Stimulated activated naive CD8-positive, alpha-beta T cell treated with anti-CD3 and anti-CD28 coated beads, Interleukin-15, Interleukin-2, amounts not matched to agents 100 U/mL and 50 U/mL, for 24 hours (primary cell): ENCODE measurements at places on chromosomes 3 and 15.

GRCh38 chr3:72018343-72018984, 233.5 kb upstream of the PROK2 start:
- peak; percentile 10 for DNase-seq

DNA sequence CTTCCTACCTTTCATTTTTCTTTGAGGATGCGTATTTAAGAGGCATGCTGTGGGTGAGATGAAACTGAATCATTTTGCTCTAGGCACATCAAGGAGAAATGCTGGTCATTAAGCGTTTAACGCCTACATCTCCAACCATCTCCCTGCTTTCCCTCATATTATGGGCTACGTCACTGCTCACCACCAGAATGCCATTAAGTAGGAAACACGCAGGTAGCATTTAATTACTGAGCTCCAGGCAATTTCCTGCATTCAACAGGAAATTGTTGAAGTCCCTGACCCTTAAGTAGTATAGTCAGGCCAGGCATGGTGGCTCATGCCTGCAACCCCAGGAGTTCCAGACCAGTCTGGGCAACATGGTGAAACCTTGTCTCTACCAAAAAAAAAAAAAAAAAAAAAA, 66.1 kb downstream of the CHSY1 start:
- no peak for DNase-seq

DNA sequence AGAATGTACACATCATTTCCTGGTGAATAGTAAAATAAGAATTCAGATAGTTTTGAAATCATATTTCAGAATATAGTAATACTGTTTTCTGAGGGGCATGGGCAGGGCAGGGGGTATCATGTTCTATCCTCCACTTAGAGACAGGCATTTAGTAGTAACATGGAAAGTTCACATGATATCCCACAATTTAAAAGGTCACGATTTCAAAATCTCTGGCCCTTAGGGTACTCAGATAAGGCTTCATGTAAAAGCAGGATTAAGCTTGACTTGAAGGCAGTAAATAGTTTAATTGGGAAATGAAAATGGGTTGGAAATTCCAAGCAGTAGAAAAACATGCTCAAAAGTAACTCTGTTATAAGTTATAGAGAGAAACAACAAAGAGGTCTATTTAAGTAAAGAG, 353.2 kb upstream of the AGTR1 start:
- DNase-seq: no peak

- DNase-seq: no peak
These were observed 20.5 kb upstream of the ABHD2 start for GRCh38 chr15:89067751-89068150.

DNA sequence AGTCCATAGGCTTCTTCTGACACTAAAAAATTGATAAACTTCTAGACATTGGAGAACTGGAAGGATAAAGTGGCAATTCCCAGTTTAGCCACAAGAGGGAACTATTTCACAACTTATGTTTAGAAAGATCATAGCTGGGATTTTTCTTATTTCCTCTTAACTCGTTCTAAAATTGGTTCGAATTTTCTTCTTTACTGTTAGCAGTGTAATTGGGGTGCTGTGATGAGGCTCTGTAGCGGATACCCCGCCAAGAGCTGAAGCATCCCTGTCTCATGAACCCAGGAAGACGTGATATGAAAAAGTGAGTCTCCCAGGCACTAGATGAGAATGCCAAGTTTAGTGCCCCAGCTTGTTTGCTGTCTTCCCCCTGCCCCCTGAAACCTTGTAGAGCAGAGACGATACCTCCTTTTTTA, 85.1 kb downstream of the PDCD6IP start:
- no peak for DNase-seq

GRCh38 chr3:40718681-40719080, 193.9 kb downstream of the ZNF621 start:
- DNase-seq: no peak

DNA sequence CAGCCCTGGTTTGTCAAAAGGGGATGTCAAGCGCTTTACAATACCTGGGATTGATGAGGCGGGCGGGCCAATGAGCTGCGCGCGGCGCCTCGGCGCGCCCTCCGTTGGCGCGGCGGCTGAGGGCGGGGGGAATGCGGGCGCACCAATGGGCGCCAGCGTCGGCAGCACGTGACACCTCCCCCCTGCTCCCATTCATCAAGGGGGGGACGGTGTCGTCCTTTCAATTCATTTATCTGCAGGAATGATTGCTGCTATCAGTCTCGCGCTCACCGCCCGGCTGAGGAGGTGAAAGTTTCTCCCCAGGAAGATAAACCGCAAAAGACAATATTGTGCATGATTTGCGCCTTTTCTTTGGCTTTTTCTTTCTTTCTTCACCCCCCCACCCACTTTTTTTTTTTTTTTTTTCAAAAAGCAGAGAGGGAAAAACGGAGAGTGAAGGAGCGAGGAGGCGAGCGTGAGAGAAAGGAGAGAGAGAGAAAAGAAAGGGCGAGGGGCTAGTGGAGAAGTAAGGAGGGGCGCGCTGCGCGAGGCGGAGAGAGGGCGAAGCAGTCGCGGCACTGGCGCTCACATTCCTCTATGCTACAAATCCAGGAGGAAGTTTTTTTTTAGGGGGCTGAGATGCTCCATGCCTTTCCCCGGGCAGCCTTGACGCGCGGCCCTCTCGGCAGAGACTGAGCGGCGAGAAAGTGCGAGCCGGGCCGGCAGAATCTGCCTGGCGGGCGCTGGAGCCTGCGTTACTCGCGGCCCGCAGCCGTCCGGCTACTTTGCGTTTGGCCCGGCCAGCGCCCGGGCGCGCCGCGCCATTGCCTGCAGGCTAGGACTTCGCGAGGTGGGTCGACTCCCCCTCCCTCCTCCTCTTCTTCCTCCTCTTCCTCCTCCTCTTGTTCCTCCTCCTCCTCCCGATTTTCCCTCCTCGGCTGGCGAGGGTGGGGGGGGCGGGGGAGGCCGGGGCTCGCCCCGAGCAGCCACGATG, at the start of gene ZIC1:
ZIC1 (plus strand) TSS at position 223 of the 973 bp plus-strand sequence; CDS start at position 971, 748 bp downstream.
- no peak for DNase-seq

DNA sequence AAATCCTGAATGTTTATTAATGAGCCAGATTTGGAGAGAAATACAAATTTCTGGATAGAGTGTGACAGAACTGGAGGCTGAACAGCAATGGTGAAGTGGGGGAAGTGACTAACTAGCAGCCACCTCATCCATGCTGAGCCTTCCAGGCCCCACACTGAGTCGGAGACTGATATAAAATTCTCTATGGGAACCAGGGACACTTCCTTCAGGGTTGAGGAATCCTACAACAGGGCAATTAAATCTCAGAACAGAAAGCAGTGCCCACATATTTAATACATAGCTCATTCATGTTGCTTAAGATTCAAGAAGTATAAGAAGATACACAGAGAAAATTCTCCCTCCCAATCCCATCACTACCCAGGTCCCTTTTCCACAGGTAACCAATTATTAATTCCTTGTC, 49.3 kb downstream of the HACD2 start:
- no peak for DNase-seq

DNA sequence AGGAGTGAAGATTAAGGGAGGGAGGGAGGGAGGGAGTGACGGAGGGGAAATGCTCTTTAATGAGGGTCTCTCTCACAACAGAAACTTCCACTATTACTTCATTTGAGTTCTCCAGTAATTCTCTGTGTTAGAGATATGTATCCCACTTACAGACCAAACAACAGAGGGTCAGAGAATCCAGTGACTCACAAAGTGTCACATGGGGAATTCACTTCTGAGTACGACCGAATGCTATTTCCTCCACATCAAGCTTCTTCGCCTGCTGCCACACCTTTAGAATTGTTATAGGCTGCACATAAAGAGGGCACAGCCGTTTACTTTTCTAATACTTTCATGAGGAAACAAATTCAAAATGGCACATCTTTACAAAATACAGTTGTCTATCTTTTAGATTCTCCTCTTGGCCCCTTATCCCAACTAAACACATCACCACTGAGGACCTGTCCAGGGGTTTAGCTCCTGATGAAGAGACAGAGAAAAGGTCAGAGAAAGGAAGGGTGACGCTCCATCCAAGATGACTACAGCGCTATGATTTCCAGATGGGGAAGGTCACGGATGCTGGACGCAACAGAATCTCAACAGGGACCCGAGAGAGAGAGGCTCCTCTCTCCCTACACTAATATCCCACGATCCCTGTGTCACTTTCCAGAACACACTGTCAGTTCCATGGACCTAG, 119.0 kb downstream of the XXYLT1 start:
- no peak for DNase-seq

DNA sequence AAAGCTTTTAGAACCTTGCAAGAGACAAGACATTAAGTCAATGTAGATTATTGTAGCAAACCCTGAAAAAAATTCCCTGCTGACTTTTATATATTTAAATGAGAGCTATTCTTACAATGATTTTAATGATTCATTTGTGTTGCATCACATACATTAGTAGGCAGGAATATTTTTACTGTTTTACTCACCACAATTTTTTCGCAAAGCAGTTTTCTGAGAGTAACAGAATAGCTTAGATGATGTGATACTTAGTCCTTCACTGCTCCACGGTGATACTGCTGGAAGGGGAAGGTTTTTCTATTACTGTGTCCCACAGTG, 43.9 kb upstream of the CLRN1 start:
- no peak for DNase-seq

- DNase-seq: no peak
These were observed 57.6 kb downstream of the ATG7 start for GRCh38 chr3:11329777-11330176.

DNA sequence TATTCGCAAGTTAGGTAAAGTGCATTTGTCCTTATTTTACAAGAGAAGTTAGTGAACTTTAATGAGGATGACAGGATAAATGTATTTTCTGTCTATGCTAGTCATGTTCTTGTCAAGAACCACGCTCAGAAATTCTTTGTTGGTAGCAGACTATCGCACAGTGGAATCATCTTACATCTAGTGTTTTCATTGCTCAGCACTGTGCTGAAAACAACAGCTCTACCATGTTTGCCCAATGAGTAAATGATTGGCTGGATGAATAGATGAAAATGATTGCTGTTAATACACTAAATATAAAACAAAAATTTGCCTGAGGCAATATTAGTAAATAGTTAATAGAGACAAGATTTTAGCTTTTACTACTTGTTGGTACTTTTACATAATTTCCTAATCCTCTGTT, 265.3 kb upstream of the GOLIM4 start:
- DNase-seq: no peak

GRCh38 chr3:108605028-108605427, 15.5 kb downstream of the DZIP3 start:
- no peak for DNase-seq

GRCh38 chr15:51846463-51847230, 17.2 kb downstream of the TMOD3 start:
- no peak for DNase-seq

- no peak for DNase-seq
These were observed 769.5 kb upstream of the DPPA4 start for GRCh38 chr3:110106805-110107204.

- DNase-seq: no peak
These were observed 218.6 kb downstream of the PDCD6IP start for GRCh38 chr3:34016925-34017587.

- no peak for DNase-seq
These were observed 142.5 kb downstream of the CPNE4 start for GRCh38 chr3:131892331-131892730.

DNA sequence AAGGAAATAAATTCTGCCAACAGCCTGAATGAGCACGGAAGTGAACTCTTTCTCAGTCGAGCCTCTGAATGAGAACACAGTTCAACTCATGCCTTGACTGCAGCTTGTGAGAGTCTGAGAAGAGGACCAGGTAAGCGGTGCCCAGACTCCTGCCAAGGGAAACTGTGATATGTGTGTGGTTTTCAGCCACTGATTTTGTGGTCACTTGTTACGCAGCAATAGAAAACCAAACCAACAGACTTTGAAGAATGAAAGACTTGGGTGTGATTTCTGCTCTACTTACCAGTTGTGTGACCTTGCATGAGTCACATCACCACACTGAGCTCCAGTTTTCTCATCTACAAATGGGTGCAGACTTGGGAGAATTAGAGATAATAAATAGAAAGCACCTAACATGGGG, 30.6 kb upstream of the FAM107A start:
- DNase-seq: no peak

DNA sequence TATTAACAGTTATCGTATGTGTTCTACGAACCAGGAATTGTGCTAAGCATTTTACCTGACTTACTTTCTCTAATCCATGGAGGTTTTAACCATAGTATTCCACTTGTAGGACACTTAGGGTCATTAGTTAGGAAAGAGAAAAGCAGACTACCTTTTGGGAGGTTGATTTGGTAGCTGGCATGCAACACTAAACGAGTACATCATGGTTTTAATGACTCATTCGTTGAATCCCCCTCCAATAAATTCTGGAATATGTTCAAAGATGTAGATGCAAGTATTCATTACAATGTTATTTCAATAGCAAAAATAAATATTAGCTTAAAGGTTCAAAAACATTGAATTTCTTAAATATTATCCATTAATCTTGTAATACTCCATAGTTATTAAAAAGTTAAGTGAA, 162.5 kb downstream of the FMN1 start:
- no peak for DNase-seq

DNA sequence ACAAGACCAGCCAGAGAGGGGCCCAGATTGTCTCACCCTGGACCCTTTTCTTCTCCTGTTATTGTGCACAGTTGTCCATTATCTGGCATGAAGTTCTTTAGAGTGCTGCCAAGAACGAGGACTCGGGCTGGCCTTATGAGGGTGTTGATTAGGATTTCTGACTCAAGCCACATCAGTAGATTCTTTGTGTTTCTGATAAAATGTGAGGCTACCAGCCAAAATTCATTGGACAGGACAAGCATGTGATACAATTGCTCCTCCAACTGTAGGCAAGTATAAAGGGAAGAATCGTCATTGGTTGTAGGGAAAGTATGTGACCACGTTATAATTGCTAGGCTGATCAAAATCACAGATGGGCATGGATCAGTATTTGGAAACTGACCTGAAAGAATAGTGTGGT, 99.2 kb upstream of the TMC3 start:
- no peak for DNase-seq

DNA sequence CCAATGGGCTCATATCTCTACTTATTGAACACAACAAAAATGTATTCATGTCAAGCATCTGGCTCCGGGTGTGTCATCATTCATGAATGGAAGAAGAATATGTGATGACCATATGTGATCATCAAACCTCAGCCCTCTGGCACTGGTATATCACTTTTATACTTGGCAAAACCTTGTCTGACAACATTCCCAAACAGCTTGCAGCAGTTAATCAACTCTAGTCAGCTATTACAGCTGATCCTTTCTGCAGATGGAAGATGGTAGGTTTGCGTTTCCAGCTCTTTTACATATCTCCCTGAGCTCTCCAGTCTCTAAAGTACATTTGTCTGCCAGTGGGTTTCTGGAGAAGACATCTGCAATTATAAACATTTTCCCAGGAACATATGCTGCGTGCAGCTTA, 6.6 kb downstream of the PLSCR5 start:
- DNase-seq: no peak
